ENCODE measurements at places on chromosomes 4 and X. TPM values are rescaled to one million over a fixed set of nuclear protein-coding genes. Genes with fewer than 3 reads are reported as not detected.

Gene NWD2
- not detected for total RNA-seq

Gene AADAT
- not detected for total RNA-seq

Gene POF1B
- not detected for total RNA-seq

Gene PCDH19
- total RNA-seq: not detected

Gene KIT
- 0.39 TPM for total RNA-seq

Gene AGTR2
- total RNA-seq: not detected

Gene SATL1
- not detected for total RNA-seq

Gene SEL1L3
- total RNA-seq: 36.4 TPM

Gene BANK1
- not detected for total RNA-seq

Gene PRSS12
- not detected for total RNA-seq

Gene BOD1L1
- total RNA-seq: 37.1 TPM

Gene DCLK2
- total RNA-seq: not detected

Gene FAM184B
- 0.02 TPM for total RNA-seq

Gene MTHFD2L
- total RNA-seq: 8.5 TPM

Gene OSTC
- total RNA-seq: 90.8 TPM

Gene CXXC4
- total RNA-seq: not detected

Gene EGFL6
- 0.58 TPM for total RNA-seq

Gene MAGEC3
- not detected for total RNA-seq

Gene ABCE1
- total RNA-seq: 170 TPM

Gene ZBTB49
- 8.7 TPM for total RNA-seq

Gene GC
- not detected for total RNA-seq

Gene MAGEA2
- not detected for total RNA-seq

Gene ARHGEF6
- 25.6 TPM for total RNA-seq

Gene CDS1
- 0.44 TPM for total RNA-seq

Gene NRK
- not detected for total RNA-seq

Gene CXCL9
- 1.8 TPM for total RNA-seq

Gene VEGFC
- not detected for total RNA-seq

Gene LUZP4
- total RNA-seq: not detected

Gene PSAPL1
- total RNA-seq: not detected

Gene WAS
- total RNA-seq: 84.0 TPM

Gene FGFR3
- not detected for total RNA-seq

Gene FAM149A
- 0.46 TPM for total RNA-seq

Gene FRMPD3
- total RNA-seq: 0.22 TPM

Gene GIMD1
- total RNA-seq: not detected

Measured in CD8-positive, alpha-beta memory T cell (primary cell).